H1 (cell line): ENCODE measurements at places on chromosomes 13 and 19.
A peak's percentile ranks its signal among the peaks of the same experiment; 100 is the strongest.

DNA sequence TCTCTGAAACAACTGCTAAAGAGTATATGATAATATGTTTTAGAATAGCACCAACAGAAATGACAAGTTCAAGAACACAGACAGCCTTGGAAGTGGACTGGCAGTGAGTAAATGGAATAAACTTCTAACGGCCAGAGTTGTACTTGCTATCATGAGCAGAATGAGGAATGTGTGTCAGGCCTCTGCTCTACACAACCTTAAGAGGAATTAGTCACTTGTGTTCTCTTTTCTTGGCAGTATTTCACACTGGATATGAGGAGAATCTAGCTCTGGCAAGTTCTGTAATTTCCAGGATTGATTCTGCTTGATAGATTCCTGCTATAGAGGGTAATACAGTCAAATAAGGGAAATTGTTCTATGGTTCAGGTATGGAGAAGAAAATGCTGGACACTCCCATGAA, 757.3 kb downstream of the EFNB2 start:
- no peak for DNase-seq

DNA sequence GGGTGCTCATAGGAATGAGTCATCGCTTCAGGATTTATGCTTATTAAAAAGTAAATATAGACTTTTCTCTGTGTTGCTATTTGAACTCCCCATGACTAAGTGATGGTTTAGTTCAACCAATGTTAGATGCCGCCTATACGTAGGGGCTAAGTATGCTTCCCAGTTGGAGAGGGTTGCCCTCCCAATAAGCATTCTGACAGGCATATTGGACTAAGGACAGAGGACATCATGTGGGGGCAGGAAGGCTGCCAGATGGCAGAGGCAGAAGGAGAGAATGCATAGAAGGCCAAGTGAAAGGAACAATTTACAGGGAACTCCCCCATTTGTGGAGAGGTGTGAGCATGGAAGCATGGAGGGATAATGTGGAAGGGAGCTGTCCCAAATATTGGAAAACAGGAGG, 318.4 kb upstream of the OBI1 start:
- no peak for DNase-seq

DNA sequence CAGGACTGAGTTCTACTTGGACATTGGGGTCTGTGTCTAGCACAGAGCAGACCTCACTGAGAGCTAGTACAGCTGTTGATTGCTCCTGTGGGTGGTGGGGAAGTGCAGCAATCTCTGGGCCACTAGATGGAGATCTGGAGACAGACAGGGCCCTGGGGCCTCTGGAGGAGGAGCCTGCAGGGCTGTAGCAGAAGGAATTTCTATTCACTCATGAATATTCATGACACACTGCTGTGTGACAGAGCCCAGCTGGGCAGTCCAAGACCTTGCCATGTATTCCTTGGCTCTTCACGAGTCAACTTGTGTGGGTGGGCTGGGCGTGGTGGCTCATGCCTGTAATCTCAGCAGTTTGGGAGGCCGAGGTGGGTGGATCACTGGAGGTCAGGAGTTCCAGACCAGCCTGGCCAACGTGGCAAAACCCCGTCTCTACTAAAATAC, 37.5 kb downstream of the SUGP2 start:
- DNase-seq, result peak; percentile 47

- no peak for DNase-seq
Measured at GRCh38 chr13:31022928-31023530, 90.6 kb downstream of the TEX26 start.

GRCh38 chr19:37963190-37963936, 56.4 kb downstream of the SIPA1L3 start:
- no peak for DNase-seq

GRCh38 chr13:27177852-27178251, 6.2 kb upstream of the USP12 start:
- peak; percentile 56 for DNase-seq

DNA sequence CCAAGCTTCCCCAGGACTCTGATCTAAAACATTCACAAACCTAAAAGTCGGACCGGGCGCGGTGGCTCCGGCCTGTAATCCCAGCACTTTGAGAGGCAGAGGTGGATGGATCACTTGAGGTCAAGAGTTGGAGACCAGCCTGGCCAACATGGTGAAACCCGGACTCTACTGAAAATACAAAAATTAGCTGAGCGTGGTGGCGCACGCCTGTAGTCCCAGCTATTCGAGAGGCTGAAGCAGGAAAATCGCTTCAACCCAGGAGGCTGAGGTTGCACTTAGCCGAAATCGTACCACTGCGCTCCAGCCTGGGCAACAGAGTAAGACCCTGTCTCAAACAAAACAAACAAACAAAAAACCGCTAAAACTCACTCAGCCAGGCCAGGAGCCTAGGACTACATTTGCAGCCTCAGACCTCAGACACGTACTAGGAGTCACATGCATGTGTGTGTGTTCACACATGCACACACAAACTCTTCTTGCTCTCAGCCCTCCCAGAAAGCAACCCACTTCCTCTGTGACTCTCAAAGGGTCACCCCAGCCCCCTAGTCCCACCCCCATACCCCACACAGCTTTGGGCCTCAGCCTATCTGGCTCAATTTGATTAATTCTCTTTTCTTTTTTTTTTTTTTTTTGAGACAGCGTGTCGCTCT, 704 bp upstream of the NOTCH3 start:
- DNase-seq, result no peak

DNA sequence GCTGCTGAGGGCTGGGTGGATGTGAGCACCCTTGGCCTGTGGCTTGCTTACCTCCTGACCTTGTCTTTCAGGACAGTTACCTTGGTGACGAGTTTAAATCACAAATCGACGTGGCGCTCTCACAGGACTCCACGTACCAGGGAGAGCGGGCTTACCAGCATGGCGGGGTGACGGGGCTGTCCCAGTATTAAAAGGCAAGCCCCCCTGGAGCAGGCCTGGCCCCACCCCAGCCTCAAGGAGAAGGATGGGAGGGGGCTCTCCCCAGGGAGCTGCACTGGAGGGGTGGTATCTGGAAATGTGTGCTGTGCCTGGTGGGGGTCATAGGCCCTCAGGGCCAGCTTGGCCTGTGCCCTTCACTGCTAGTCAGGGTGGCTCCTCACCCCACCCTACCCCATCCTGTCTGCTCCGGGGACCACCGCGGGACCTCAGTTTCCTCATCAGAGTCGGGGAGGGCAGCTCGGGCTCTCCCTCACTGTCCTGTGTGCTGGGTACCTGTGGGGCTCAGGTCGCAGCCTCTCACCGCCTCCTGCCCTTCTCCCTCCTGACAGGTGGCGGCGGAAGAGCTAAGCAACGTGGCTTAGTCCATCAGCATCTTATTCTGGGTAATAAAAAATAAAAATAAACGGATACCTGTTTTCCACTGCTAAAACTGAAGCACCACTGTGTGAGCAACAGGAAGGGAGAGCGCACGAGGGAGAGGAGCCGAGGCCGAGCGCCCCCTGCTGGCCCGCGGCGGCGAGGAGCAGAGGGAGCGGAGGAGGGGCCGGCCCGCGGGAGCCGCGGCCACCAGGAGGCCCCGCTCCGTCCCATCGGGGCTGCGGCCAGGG, 29.8 kb downstream of the CERS1 start:
- no peak for DNase-seq

DNA sequence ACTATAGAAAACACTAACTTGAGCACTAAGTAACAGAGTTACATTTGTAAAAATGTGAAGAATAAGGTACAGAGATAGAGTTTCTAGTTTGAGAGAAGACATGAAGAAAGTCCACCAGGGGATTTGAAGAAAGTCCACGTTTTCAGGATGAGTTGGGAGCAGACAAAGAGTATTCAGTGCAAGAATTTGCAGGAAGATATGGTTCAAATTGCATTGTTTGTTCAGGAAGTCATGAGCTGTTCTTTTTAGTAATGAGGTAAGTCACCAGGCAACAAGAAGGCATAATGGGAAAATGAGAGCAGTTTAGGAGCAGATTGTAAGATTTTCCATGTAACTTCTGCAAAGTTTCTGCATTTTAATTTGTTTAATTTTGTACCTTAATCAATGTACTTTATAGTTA, 618.0 kb downstream of the DACH1 start:
- DNase-seq, result no peak

DNA sequence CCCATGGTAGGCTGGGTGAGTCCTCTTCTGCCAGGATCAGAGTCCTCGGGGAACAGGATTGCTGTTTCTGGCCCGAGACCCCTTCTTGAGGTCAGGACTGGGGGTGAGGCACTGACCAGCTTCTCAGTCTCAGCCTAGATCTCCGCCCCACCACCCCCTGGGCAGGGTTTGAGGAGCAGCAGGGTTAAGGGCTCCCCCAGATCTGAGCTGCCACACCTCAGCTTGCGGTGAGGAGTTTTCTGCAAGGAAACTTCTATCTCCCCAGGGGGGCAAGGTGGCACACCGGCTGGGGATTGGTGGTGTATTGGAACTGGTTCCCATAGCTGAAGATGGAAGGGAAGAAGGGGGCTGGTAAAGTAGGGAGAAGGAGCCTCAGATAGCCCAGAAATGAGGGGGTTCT, 19.5 kb downstream of the CHST8 start:
- no peak for DNase-seq

DNA sequence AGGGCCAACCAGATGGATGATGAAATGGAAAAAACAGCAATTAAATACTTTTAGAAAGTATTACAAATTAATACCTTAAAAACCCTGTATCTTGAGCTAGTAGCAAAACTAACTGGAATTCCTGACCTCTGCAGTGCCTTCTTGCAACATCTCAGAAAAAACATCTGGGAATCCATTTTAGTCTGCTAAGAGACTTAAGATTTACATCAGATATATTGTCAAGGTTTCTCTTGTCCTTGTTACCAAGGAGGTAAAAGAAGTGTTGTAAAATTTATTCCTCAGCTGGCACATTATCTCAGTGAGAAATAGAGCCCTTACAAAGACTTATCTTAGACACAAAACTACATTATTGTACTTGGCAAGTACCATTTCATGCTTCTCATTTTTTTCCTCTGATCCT, 18.5 kb downstream of the KCNRG start:
- no peak for DNase-seq

DNA sequence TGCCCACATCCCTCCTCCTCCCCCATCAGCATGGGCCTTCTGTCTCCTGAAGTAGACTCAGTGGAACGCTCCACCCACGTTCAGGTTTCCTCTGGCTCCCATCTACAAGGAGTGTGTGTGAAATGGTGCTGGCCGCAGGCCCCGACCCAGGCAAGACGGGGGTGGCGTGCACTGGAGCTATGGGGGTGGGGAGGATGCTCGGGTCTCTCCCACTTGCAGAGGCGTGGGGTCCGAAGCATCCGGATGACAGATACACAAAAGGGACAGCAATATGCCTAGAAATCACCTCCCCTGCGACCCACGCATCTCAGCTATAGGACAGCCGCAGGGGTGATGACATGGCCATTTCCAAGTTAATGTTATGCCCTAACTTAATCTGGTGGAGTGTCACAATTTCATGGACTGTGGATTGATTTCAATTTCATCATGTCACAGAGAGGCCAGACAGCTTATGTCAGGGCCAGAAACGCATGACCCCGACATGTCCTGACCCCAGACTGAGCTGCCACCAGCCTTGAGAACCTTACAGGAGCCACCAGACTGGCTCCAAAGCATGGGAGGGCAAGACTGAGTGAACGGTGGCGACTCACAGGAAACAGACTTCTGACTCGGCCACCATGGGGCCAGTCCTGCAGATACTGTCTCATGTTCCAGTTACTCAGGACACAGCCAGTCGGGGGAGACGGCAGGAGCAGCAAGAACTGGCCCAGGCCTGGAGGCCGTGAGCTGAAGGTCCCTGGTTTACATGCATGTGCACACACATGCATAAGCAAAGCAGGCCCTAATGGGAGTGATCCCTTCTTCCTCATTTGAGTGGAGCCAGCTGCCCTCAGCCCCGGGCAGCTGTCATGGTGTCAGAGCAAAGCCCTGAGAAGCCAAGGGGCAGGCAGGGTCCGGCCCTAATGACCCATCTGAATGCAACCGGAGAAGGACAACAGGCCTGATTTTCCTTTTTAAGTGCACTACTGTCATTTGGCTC, 82.2 kb downstream of the SLC7A1 start:
- no peak for DNase-seq

DNA sequence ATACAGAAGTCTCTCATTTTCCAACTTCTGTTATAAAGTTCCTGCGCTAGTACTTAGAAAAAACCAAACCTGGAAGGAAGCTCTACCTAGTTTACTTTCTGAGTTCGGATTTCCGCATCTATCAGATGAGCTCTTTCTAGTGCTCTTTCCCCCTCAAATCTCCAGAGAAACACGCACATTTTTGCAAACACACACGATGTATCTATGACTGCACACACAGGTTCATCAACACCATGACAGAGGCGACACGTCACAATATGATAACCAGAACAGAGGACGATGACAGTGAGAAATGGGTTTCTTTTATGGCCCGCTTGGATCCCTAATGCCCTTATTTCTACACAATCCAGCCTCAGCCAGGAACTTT, 629 bp upstream of the LRRC63 start:
- DNase-seq, result no peak

GRCh38 chr13:30164146-30164545, 143.2 kb downstream of the KATNAL1 start:
- no peak for DNase-seq

- peak; percentile 99 for DNase-seq
Measured at GRCh38 chr19:12564016-12564664, 12.9 kb upstream of the ZNF564 start.

DNA sequence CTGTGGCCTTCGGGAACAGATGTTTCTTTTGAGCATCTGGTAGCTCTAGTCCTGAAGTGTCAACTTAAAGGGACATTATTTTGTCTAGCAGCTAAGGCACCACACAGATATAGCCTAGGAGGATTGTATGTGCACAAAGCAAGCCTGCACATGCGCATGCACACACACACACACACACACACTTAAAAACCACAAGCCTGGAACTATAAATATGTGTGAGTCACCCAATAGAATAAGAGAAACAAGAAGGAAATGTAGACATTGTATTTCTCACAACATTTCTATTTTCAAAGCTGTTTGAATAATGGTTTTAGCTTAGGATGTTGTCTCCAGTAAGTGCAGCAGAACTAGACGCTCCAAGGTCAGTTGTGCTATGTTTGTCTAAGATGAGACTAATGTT, 516.5 kb downstream of the SUCLA2 start:
- DNase-seq, result no peak

DNA sequence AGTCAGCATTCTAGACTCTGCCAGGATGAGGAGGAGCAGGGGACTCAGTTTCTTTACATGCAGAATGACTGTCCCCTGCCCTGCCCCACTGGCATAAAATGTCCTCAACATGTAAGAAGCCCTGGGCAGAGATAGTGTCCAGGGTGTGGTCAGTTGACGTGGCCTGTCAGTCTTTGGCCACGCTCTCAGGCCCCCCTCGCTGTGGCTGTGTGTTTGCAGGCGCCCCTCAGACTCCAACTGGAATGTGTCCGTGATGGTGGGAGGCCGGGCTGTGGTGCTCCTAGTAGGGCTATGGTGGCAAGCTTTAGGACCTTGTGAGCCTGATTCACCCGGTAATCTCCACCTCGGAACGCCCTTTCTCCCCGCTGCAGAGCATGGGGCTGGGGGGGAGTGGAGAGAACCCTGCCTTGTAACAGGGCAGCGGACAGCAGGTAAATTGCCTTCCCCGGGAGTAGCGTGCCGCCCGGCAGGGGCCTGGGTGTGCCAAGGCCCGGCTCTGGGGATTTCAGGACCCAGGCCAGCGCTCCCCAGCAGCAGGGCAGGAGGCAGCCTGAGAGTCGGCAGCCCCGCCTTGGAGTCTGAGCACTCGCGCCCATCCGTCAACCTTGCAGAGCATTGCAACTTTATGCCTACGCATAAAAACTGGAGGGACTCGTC, 62.3 kb downstream of the CHST8 start:
- peak; percentile 61 for DNase-seq

GRCh38 chr19:43596842-43597461, 557 bp downstream of the ZNF576 start:
- no peak for DNase-seq
